Large intestine (tissue), 12 donors: ENCODE measurements at places on chromosomes 16 and 17.

DNA sequence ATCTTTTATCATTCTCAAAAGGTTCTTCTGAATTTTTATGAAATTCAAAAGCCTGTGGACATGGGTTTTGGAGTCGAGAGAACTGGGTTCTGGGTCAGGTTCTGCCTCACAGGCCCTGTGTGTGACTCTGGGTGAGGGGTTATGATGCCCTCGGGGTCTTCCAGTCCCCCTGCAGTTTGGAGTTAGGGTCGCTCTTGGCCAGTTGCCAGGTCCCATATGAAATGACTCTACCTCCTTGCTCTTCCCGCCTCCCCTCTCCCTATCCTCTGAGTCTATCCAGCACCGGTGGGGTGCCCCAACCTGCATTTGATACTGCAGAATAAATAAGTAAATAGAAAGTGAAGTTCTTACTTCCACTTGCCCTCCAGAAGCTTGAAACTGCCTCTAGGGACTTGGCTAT is 54.1 kb downstream of the ZDHHC7 start:
- DNase-seq, result no peak

DNA sequence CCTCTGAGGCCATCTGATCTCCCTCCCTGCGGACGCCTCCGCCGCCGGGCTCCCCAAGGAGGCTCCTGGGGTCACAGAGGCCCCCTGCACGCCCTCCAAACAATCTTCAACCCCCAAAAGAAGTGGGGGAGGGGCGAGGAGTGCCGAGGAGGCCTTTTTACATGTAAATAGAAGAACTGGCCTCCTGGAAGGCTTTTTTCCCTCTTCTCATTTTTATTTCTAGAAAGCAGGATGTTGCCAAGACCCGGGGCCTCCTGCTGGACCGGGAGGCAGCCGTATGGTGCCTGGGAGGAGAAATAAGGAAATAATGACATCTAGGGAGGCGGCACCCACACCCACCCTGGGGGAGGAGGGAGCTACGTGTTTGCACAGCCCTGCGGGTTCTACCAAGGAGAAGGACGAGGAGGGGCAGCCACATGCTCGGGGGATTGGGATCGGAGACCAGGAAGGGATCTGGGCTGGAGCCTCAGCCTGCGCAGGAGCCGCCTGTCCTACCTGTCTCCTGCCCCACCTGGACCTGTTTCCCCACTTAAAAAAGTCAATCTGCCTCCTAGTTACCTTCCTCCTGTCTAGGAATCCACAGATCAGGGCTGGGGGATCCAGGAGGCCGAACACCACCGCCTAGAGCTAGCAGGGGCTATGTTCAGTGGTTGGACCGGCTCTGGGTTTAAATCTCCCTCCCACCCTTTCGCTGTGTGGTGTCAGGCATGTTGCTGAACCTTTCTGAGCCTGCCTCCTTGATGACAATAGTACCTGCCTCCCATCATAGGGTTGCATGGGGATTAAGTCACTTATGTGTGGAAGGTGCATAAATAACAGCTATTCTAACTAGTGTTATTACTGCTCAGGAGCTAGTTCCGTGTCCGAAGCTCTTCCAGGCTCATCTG is 175.7 kb upstream of the GSE1 start:
- DNase-seq, result peak; percentile 92

DNA sequence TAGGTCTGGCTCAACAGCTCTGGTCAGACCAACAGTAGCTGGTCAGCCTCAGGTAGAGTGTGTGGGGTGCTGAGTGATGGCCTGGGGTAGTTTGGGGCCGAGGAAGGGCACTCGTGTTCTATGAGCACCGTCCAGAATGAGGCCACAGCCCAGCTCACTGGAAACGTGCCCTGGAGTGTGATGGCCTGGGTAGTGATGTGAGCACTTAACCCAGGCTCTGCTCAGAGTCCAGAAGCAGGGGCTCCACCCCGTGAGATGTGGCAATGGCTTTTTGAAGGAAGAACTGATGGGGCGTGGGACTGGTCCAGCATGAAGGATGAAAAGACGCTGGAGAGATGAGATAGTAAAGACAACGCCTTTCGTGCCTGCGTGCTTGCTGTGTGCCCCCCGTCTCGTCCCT is 35.3 kb downstream of the NTN1 start:
- no peak for DNase-seq

DNA sequence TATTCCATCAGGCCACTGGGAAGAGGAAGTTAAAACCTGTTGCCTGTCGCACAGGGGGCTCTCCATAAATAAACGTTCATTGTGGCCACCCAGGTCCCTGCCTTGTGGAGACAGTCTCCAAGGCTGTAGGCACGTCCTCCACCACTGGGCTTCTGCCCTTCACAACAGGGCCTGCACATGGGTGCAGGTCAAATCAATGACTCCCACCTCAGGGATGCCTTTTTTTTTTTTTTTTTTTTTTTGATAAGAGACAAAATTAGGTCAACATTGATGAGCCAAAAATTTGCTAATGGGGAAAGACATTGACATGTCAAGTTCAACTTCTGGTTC is 12.6 kb upstream of the SLC12A3 start:
- DNase-seq, result no peak

DNA sequence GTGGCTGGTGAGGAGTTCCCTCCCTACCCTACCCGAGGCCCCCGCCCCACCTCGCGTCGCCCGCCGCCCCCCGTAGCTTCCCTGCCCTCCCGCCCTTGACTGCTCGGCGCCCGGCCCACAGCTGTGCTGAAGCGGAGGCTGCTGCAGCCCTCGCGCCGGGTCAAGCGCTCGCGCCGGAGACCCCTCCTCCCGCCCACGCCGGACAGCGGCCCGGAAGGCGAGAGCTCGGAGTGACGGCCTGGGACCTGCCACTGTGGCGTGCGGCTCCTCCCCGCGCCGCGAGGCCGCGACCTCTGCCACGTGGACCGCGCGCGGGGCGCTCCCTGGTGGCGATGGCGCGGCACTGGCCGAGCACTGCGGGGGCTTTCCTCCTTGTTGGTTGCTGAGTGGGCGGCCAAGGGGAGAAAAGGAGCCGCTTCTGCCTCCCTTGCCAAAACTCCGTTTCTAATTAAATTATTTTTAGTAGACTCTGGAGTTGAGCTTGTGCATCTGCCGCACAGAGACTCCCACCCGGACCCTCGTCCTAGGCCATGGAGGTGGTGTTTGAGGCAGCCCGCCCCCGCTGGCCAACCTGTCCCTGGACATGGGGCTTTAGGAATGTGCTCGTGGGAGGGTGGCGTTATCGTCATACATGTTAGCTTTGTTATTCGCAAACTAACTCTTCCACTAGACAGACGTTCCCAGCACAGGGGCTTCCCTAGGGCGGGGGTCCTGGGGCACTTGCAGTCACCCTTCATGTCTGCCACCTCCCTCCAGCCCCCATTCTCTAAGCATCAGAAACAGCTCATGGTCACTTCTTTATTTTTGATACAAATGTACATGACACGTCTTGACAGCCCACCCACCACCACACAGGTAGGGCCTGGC is 4.4 kb downstream of the TP53I13 start:
- peak; percentile 64 for DNase-seq
